Activated T-helper 1 cell treated with anti-CD3 and anti-CD28 coated beads, Interleukin-12 subunit alpha, Interleukin-12 subunit beta, Interleukin-2, Interleukin-4 antibody, amounts not matched to agents 30 ng/mL and 10 ng/mL and 1 ng/mL, durations not matched to agents 14 hours and 24 hours and 36 hours (primary cell): ENCODE measurements at places on chromosomes 6 and 20. TPM values are rescaled to one million over a fixed set of nuclear protein-coding genes. Genes with fewer than 3 reads are reported as not detected.

- no peaks in the 10 kb centered on the region for H3K4me1 ChIP-seq
- peaks cover 2% of the 10 kb centered on the region for H3K27me3 ChIP-seq
- H3K36me3 ChIP-seq = no peaks in the 10 kb centered on the region
- H3K27ac ChIP-seq = no peak overlapping the region
- DNase-seq = no peak
Measured at GRCh38 chr6:169320013-169320412, 66.4 kb upstream of the THBS2 start.

DNA sequence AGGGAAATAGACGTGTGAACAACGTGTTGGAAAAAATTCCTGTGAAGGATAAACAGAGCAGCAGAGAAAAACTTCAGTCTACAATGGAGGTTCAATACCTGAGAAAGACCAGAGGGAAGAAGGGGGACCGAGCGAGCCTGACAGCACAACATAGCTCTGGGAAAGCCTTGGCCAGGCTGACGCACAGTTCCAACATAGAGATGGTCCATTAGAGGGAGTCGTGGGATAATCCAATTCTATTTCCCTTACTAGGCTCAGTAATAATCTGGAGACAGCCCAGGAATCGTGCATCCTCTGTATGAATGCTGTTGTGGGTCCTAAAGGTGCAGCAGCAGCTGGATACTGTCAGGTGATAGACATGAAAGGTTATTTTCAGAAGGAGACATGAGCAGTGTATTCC lies 370.8 kb upstream of the BTBD3 start:
- no peak for DNase-seq
- H3K4me1 ChIP-seq = no peaks in the 10 kb centered on the region
- no peak overlapping the region for H3K27ac ChIP-seq
- no peaks in the 10 kb centered on the region for H3K27me3 ChIP-seq
- H3K4me3 ChIP-seq = no peak overlapping the region

DNA sequence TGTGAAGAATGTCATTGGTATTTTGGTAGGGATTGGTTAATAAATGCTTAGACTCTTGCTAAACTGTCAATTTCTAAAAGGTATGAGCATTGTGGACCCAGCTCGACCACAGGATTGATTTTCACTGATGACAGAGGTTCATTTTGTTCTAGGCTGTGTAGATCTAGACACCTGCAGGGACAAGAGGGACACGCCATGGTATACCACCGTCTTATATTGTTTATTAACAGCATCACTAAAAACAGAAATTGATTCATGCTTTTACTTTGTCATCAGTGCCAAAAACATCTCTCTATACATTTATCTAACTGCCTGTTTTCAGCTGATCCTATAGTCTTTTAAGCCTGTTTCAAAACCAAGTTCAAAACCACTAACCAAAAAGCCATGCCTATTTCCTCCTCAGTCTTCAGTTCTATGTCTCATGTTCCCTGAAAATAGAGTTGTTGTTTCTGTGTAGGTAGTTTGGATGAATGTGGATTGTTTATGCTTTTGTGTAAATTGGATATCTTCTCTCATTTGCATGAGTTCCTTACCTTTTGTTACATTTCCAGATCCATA lies 109.8 kb downstream of the JAG1 start:
- peaks cover 11% of the 10 kb centered on the region for H3K36me3 ChIP-seq
- no peak overlapping the region for H3K27ac ChIP-seq
- peaks cover 49% of the 10 kb centered on the region for H3K4me1 ChIP-seq
- no peak for DNase-seq
- no peak overlapping the region for H3K4me3 ChIP-seq
- H3K27me3 ChIP-seq = no peaks in the 10 kb centered on the region

Gene HLA-DQA2
- 1.8 and 2.7 TPM in 2 replicates for total RNA-seq

GRCh38 chr6:63910863-63911551 lies 275.4 kb downstream of the PHF3 start:
- H3K27me3 ChIP-seq = no peaks in the 10 kb centered on the region
- H3K4me3 ChIP-seq = no peak overlapping the region
- H3K4me1 ChIP-seq = no peaks in the 10 kb centered on the region
- H3K36me3 ChIP-seq = no peaks in the 10 kb centered on the region
- no peak for DNase-seq

DNA sequence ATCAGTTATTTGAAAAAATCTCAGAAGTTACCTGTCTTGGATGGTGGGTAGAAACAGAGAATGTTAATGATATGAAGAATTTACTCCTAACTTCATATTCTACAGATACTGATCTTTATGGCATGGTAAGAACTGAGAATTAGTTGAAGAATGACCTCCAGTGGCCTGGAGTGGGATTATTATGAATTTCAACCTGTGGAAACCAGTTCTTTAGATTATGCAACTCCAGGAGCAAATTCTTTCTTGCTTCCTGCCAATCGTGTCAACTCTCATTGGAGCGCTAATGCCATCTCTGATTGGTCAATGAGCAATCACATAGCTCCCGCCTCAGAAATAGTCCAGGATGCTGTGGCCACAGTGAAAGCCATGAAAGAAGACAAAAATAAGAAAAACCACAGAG lies 40.6 kb downstream of the LYRM2 start:
- H3K36me3 ChIP-seq = peaks cover 20% of the 10 kb centered on the region
- peaks cover 45% of the 10 kb centered on the region for H3K4me1 ChIP-seq
- no peak for DNase-seq
- no peaks in the 10 kb centered on the region for H3K27me3 ChIP-seq
- H3K4me3 ChIP-seq = peak overlapping the region; percentile 12

Gene KCNG1
- total RNA-seq = 2.8 and 3.1 TPM in 2 replicates

DNA sequence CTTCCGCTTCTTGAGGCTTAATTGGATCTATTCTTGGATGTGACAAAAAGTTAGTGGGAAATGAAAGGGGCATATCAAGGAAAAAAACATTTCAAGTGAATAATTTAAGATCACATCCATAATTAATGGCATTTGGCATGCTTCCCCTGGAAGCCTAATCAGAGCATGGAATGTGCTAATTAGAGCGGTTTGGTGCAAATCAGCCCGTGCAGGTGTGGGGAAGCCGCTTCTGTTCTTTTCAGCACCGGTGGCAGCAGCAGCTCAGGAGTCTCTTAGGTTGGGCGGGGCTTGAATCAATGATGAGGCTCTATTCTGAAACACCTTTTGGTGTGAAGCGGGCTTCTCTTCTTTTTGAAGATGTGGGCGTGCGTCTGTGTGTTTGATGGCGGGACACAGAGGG lies 301.2 kb downstream of the LRFN2 start:
- H3K36me3 ChIP-seq = no peaks in the 10 kb centered on the region
- no peak overlapping the region for H3K4me3 ChIP-seq
- no peaks in the 10 kb centered on the region for H3K4me1 ChIP-seq
- H3K27ac ChIP-seq = no peak overlapping the region
- peaks cover 25% of the 10 kb centered on the region for H3K27me3 ChIP-seq

GRCh38 chr20:25273046-25273445 lies 25.2 kb downstream of the PYGB start:
- no peak overlapping the region for H3K4me3 ChIP-seq
- H3K27me3 ChIP-seq = no peaks in the 10 kb centered on the region
- H3K4me1 ChIP-seq = no peaks in the 10 kb centered on the region
- H3K27ac ChIP-seq = no peak overlapping the region
- H3K36me3 ChIP-seq = peaks cover 3% of the 10 kb centered on the region

DNA sequence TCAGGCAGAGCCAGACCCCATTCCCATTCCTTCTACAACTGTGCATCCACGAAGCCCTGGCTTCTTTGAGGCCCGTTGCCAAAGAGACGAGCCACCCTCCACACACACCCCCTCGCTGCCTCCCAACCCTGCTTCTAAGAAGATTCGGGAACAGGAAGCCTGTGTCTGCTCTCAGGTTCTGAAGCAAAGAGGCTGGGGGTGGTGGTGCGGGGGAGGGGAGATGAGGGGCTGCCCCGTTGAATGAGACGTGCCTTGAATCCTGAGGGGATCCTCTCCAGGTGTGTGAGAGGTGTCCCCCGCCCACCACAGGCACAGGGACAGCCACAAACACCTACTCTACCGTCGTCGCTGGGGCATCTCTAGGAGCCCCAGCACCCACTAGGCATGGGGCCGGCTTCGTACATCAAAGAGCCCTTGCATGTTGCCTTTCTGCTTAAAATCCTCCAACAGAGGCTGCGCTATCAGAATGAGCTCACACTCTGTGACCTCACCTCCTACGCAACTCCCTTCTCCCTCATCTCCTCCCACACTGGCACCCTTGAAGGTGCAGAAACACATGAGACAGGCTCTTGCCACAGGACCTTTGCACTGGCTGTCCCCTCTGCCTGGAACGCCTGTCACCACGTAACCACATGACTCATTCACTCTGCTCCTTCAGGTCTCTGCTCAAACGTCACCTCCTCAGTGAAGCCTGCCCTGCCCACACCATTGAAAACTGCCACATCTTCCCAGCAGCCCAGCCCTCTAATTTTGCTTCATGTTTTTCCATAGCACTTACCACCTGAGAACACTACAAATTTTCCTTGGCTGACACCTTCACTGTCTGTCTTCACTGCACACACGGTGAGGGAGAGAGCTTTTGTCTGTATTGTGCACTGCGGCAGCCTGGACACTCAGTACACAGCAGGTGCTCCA lies 58.5 kb downstream of the PREX1 start:
- peak; percentile 86 for DNase-seq
- H3K27me3 ChIP-seq = no peaks in the 10 kb centered on the region
- peak overlapping the region; percentile 89 for H3K27ac ChIP-seq
- H3K4me3 ChIP-seq = peak overlapping the region; percentile 66
